ENCODE measurements at places on chromosomes 2 and 18. TPM values are rescaled to one million over a fixed set of nuclear protein-coding genes. Genes with fewer than 3 reads are reported as not detected.

The DSC3 gene
- under 0.01 TPM for total RNA-seq

The CCDC141 gene
- not detected for total RNA-seq

The GCG gene
- not detected for total RNA-seq

The CD8B2 gene
- total RNA-seq = not detected

The ZEB2 gene
- 63.7 TPM for total RNA-seq

The DPP4 gene
- total RNA-seq = 101 TPM

The TXNDC2 gene
- total RNA-seq = not detected

The ZAP70 gene
- total RNA-seq = not detected

The KCNE4 gene
- 8.2 TPM for total RNA-seq

The NEDD4L gene
- 13.0 TPM for total RNA-seq

The AFF3 gene
- total RNA-seq = 0.05 TPM

The SLC4A3 gene
- total RNA-seq = 8.8 TPM

The VIT gene
- 10.0 TPM for total RNA-seq

The AKAIN1 gene
- total RNA-seq = not detected

The ANKRD62 gene
- not detected for total RNA-seq

The LDLRAD4 gene
- 0.12 TPM for total RNA-seq

The POMC gene
- total RNA-seq = 5.2 TPM

The RAB27B gene
- total RNA-seq = 1.1 TPM

The CCDC74B gene
- total RNA-seq = 7.4 TPM

The NRP2 gene
- 8.2 TPM for total RNA-seq

The VWC2L gene
- not detected for total RNA-seq

The TSPYL6 gene
- not detected for total RNA-seq

The ANKRD30B gene
- not detected for total RNA-seq

The MAP3K2 gene
- 26.8 TPM for total RNA-seq

The GNAL gene
- 1.5 TPM for total RNA-seq

The VSNL1 gene
- total RNA-seq = not detected

The CERKL gene
- total RNA-seq = not detected

The LYG1 gene
- not detected for total RNA-seq

The GAL3ST2 gene
- total RNA-seq = not detected

The XDH gene
- total RNA-seq = not detected

The LONRF2 gene
- 0.44 TPM for total RNA-seq

The ERFE gene
- 3.9 TPM for total RNA-seq

The MYL1 gene
- total RNA-seq = not detected

The FAM136A gene
- total RNA-seq = 19.4 TPM

The SERPINB8 gene
- total RNA-seq = 6.9 TPM

The KIAA2012 gene
- total RNA-seq = not detected

The PDE11A gene
- not detected for total RNA-seq

The COL6A3 gene
- 5,410 TPM for total RNA-seq

The TFPI gene
- 325 TPM for total RNA-seq

The CABLES1 gene
- 8.8 TPM for total RNA-seq

The IL37 gene
- not detected for total RNA-seq

The SPP2 gene
- not detected for total RNA-seq

The HDHD2 gene
- 19.1 TPM for total RNA-seq

The IHH gene
- not detected for total RNA-seq

The CHRND gene
- total RNA-seq = not detected

The LRP1B gene
- 0.49 TPM for total RNA-seq

The FEV gene
- not detected for total RNA-seq

The CRYGC gene
- not detected for total RNA-seq

The FBXO15 gene
- not detected for total RNA-seq

The RNF144A gene
- total RNA-seq = 6.9 TPM

The ZSWIM2 gene
- not detected for total RNA-seq

The FAM124B gene
- 0.39 TPM for total RNA-seq

The SPATA3 gene
- not detected for total RNA-seq

The LRATD1 gene
- total RNA-seq = 0.59 TPM

The LYG2 gene
- total RNA-seq = not detected

The UCN gene
- total RNA-seq = 1.2 TPM

The DHRS9 gene
- 0.69 TPM for total RNA-seq

The CRYBA2 gene
- not detected for total RNA-seq
